ENCODE measurements at places on chromosomes 13 and 19. TPM values are rescaled to one million over a fixed set of nuclear protein-coding genes. Genes with fewer than 3 reads are reported as not detected.

DNA sequence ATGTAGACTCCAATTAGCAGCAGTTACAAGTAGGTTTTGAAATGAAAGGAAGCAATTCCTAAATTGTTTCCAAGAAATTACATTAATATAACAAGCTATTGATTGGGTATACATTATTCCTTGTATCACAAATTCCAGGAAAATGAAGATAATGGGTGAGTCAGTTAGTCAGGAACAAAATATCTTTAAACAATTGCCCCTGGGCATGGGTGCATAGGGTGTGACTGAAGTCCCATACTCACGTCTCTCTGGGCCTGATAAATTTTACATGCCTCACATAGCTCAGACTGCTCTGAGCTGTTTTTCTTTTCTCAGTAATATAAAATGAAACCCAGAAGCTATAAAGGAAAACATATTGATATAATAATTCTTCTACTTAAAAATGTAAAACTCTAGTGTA lies 87.8 kb downstream of the FNDC3A start:
- DNase-seq = no peak

GRCh38 chr13:40517486-40518480 lies 148.7 kb downstream of the FOXO1 start:
- DNase-seq = no peak

GRCh38 chr13:110403315-110403714 lies 96.2 kb downstream of the COL4A2 start:
- DNase-seq = no peak

DNA sequence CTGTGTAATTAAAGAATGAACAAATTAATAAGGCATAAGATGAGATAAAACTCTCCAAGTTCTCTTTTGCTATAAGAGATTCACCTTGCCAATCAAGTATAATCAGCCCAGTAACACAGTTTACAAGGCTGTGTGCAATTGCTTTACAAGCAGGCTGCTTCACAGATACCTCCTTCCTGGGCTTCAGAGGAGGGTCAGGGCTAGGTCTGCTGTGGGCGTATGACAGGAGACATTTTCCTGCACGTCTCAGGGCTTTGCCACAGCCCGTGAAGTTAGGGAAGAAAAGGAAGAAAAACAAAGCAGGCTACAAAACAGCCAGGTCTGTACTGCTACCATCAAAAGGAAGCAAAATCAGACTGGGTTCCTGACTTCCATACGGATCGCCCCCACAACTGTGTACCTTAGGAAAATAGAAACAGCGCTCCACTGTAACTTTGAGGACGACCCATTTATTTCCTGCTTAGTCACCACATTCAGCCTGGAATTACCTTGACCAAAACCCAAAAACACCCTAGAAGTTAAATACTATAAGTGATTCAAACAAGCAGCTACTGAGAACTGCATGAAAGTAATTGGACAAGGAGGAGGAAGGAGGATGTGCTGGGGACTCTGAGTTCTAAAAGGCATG lies 12.4 kb downstream of the EFNB2 start:
- no peak for DNase-seq

- DNase-seq = no peak
Observed at GRCh38 chr13:80989747-80990146, 648.8 kb upstream of the SPRY2 start.

SLC25A23 gene
- total RNA-seq = 26.4 TPM

- DNase-seq = peak; percentile 39
Observed at GRCh38 chr13:42720113-42720857, 61.1 kb upstream of the FAM216B start.

- no peak for DNase-seq
Observed at GRCh38 chr13:31504918-31505317, 234.4 kb upstream of the RXFP2 start.

- DNase-seq = no peak
Observed at GRCh38 chr13:99150575-99151361, 49.9 kb upstream of the UBAC2 start.

- no peak for DNase-seq
Observed at GRCh38 chr19:49148044-49148682, 7.0 kb downstream of the HRC start.

DNA sequence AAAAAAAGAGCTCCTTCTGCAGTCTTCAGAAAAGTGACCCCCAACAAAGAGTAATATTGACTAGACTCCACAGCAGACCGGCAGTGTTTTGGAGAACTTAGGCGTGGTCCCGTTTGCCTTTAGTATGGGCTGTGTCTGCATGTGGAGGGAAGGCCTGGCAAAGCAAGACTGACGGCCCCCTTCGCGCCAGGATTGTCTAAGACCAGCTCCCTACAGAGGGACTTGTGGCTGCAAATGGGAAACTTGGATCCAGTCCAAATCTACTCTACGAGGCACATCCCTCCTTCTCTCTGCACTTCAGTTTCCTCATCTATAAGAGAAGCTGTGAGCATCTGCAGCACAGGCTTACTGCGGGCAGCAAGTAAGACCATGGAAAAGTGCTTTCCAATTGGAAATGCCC lies 350.0 kb downstream of the ZNF536 start:
- no peak for DNase-seq

KLF1 gene
- total RNA-seq = not detected

OR10H1 gene
- total RNA-seq = not detected

DNA sequence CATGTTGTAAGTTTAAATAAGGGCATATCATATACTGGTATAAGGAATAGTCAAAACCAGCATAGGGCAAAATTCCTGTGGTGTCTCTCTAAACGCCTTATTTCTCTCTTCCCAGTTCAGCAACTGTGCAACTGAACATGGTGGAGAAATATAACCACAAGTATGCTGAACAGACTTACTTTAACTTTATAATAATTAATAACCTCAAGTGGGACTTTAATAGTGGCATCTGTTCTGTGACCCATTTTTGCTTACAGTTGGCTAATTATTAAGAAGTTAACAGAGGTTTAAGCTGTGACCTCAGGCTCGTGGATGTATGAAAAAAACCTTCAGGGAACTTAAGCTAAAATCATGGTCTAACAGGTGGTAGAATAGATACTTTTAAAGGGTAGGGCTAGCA lies 54.3 kb downstream of the MICU2 start:
- no peak for DNase-seq

DNA sequence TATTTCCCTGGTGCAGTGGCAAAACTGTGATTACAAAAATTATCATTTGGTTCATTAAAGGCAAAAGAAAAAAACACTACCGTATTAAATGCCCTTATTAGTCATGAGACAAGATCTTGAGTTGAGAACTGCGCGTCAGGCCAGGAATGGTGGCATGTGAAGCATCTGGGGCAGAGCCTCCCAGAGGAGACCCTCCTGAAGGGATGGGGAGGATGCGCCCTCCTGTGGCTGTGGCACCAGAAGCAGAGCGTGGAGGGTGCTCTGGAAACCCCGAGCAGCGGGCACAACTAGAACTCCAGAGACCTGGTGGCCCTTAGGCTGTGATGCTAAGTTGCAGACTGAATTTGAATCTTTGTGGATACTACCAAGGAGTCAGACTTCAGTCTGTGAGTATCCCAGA lies 11.5 kb downstream of the CUL4A start:
- DNase-seq = no peak

ZNF135 gene
- 4.6 TPM for total RNA-seq

SIGLEC8 gene
- not detected for total RNA-seq

GRCh38 chr13:101049166-101049850 lies 367.0 kb downstream of the NALCN start:
- no peak for DNase-seq

KLK13 gene
- not detected for total RNA-seq

DNA sequence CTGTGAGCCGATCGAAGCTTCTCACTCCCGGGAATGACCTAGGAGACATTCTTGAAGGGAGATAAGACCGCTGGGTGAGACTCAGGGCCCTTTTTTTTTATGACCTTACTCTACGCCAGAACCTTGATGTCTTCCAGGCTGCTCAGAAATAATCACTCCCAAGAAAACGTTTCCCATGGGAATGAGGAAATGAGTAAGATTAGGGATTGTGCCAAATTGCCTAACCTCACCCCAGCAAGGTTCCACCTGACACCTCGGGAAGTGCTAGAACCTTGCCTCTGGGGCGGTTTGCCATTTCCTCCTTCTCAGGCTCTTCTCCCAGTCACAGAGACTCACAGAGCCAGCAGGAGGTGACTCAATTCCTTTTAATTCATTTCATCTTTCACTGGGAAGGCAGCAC lies 2.3 kb downstream of the SLC46A3 start:
- no peak for DNase-seq

GRIK5 gene
- total RNA-seq = 1.2 TPM

- DNase-seq = no peak
Observed at GRCh38 chr13:42007844-42008243, 40.6 kb upstream of the DGKH start.

- no peak for DNase-seq
Observed at GRCh38 chr13:24216176-24216575, 55.7 kb downstream of the SPATA13 start.

DNA sequence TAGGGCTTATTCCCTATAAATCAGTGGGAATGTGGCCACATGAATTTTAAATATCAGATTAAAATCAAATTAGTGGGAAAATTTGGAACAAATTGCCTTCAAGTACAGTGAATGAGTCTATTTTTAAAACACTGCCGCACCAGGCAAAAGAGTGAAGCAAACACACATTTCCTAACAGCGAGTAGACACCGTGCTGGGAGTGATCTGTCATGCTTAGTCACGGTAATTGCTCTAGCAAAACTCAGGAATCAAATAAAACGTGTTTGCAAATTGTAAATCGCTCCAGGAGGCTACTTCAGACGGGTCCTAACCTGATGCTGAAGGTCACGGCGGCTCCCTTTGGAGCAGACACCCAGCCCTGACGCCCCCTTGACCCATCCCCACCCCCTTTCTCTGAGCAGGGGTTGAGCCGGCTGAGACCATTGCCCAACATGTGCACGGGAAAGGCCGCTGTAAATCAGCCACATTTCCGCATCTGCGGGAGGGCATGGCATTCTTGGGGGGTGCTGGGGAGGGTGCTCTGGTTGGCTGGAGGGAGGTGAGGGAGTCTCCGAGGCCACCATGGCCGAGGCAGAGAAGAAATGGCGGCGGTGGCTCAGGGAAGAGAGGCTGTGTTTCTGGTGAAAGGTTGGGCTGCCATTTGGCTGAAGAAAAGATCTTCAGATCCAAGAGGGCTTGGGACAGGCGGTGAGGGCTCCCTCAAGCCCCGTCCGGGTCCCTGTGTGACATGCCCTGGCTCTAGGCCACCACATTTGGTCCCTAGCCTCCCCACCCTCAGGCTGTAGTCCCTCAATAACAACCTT lies 8.9 kb downstream of the CEBPA start:
- no peak for DNase-seq

GARIN5A gene
- 1.1 TPM for total RNA-seq

UPK1A gene
- not detected for total RNA-seq

FLT1 gene
- total RNA-seq = 210 TPM

DNA sequence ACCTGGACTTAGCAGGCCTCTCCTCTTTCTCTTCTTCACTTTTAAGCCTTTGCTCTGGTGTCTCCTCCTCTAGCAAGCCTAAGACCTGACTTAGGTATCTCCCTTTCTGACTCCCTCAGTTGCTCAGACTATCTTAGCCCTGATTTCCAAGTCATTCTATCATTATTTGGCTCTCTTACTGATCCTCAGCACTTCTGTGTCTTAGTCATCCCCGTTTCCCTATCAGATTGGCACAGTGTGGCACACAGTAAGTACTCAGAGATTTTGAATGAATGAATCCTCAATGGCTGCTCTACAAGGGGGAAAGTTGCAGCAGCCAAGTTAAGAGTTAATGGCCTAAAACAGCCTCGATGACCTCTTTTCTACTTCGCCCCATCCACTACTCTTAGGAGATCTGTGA lies 8.2 kb downstream of the KCTD12 start:
- DNase-seq = no peak

- DNase-seq = no peak
Observed at GRCh38 chr19:39130337-39131254, 5.0 kb downstream of the PAK4 start.

IGFL1 gene
- not detected for total RNA-seq

- no peak for DNase-seq
Observed at GRCh38 chr19:435056-435706, 25.7 kb downstream of the SHC2 start.

CARM1 gene
- 20.5 TPM for total RNA-seq

PSG11 gene
- total RNA-seq = not detected

GRCh38 chr13:106352850-106353249 lies 182.6 kb downstream of the EFNB2 start:
- no peak for DNase-seq

LIN7B gene
- 3.9 TPM for total RNA-seq

CGB1 gene
- total RNA-seq = not detected

KDELR1 gene
- 102 TPM for total RNA-seq

GRCh38 chr19:28009696-28010095 lies 1203.3 kb downstream of the UQCRFS1 start:
- no peak for DNase-seq

DNA sequence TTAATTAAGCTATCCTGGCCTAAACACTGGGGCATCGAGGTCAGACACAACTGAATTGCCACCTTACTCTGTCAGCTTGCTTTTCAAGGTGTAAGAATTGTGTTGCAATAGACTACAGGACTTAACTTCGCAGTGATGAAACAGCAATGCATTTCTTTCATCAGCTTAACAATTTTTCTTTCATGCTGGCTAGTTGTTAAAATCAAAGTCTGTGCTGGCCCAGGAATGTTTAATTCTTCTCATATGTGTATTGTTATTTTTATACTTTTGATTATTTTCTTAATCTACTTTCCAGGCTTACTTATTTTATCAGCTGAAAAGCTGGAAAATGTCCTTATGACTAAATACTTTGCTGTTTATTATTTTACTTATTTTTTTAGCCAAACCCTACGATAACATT lies 79.7 kb downstream of the EFNB2 start:
- no peak for DNase-seq

DNA sequence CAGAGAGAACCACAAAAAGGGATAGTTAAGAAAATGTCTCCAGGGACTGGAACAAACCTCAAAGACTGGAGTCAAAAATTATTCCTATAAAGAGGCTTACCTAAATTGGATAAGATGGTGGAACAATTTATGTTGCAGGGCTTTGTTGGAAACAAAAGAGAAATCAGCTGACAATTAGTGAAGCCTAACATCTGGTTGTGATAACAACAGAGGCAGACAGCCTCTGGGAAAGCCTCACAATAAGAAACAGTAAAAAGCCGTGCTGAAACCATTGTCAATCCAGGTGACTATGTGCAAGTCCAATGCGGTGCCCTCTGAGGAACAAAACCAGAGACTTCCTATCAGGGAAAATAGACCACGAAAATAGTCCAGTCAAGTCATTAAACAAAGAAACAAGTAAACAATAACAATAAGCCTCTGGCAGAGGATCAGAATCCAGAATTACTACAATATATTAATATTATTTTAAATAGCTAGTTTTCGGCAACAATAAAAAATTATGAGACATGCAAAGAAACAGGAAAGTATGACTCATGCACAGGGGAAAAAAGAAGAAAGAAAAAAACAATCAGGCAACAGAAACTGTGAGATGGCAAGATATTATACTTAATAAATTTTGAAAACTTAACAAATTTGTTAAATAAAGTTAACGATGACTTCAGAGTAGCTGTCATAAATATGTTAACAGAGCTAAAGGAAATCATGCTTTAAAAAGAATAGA lies 99.7 kb upstream of the RXFP2 start:
- no peak for DNase-seq

ATP12A gene
- total RNA-seq = not detected

SUPT5H gene
- total RNA-seq = 62.2 TPM

Measured in omental fat pad (tissue), 4 donors.